Peyer's patch (tissue), 4 donors: ENCODE measurements at places on chromosomes 11 and 22.

DNA sequence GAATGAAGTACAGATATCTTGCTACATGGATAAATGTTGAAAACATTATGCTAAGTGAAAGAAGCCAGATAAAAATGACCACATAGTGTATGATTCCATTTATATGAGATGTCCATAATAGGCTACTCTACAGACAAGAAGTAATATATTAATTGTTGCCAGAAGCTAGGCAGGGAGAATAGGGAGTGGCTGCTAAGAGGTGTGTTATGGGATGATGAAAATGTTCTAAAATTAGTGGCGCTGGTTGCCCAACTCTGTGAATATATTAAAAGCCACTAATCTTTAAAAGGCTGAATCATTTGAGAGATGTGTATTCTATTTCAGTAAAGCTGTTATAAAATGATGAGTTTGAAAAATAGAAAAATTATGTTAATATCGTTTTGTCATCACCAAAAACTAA lies 144.4 kb downstream of the NCAM1 start:
- DNase-seq: no peak

DNA sequence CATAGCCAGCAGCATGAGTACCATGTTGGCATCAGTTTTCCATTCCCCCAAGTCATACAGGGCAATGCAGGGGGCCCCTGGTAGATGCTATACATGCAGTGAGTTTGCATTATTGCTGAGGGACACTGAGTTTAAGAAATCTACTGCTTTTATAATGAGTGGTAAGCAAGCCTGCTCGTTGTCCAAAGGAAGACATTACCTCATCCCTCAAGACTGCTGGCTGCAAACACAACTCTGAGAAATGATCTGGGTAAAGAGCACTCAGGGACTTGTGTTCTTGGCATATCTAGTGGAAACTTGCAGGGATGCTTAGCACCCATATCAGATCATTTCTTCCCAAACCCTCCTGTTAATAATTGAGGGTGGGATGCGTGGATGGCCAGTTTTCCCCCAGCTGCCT lies 77.9 kb downstream of the CWC15 start:
- no peak for DNase-seq

DNA sequence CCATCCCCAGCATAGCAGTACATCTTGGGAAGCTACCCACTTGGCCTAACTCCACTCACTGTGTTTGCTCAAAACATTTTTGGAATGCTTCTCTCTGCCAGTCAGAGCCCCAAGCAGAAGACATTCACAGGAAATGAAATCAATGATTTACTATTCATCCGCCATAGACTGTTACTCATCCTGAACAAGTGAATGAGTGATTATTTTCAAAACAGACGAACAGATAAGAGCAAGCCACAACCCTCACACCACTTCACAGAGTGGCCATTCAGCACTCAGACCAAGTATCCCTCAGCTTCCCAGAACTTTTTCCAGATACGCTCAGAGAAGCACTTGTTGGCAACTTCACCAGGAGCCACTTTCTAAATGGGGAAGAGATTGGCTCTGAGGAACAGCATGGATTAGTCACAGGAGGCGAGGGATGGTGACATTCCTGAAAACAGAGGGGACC lies 13.0 kb upstream of the UBASH3B start:
- no peak for DNase-seq

GRCh38 chr11:62664405-62665074 lies 470 bp downstream of the C11orf98 start:
- no peak for DNase-seq

GRCh38 chr11:17428925-17429324 lies 40.5 kb upstream of the KCNJ11 start:
- no peak for DNase-seq

- no peak for DNase-seq
These were observed 23.6 kb downstream of the NNMT start for GRCh38 chr11:114319716-114320328.

DNA sequence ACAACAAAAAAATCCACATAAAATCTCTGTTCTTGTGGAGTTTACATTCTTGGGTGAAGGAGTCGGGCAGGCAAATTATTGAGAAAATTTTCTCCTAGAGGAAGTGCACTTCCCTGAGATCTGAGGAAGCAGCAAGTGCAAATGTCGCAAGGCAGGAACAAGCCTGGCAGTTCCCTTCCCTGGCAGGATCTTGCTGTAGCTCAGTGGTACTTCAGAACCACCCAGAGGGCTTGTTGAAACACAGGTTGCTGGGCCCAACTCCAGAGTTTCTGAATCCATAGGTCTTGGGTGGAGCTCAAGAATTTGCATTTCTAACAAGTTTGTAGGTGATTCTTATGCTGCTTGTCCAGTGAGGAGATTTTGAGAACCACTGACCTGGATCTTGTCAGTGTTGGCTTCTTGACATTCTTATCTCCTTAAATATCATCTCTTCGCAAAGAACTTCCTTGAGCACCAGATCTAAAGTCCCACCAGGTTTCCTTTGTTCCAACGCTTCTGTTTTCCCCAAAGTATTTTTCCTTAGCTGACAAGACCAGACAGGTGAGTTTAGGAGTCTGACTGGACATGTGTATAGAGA lies 9.6 kb downstream of the QSER1 start:
- DNase-seq: no peak

DNA sequence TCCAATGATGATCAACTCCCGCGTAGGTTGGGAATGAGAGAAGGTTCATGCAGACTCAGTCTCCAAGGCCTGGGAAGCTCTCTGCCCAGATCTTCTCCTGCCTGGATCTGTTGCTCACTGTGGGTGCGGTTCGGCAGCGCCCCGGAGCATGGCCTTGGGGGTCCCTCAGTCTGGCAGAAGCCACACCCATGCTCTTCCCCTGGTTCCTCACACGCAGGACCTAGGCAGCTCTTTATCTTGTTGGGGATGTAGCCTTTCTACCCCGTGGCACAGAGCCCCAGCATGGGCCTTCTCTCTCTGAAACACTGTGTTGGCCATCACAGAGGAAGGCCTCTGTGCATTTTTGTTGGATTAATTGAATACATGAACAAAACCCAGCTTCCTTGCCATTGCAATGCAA lies 1461.6 kb downstream of the BRD1 start:
- DNase-seq: no peak

DNA sequence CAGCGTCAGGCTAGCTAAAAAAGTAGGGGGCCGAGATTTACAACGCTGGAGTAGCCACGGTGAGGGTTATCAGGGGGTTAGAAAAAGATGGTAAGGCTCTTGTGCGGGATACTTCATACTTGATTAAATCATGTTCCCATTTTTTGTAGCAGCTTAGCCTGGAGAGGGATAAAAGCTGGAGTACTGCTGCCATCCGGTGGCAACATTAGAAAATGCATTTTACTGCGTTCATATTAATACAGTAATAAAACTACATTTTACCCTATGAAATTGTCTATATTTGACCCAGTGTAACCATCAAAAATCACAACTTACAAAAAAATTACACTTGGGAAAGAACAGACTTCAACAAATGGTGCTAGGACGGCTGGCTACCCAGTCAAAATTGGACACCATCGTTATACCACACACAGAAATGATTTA lies 17.3 kb downstream of the RPUSD4 start:
- DNase-seq: no peak

- DNase-seq: no peak
These were observed 13.0 kb downstream of the OR52K1 start for GRCh38 chr11:4495487-4495886.

DNA sequence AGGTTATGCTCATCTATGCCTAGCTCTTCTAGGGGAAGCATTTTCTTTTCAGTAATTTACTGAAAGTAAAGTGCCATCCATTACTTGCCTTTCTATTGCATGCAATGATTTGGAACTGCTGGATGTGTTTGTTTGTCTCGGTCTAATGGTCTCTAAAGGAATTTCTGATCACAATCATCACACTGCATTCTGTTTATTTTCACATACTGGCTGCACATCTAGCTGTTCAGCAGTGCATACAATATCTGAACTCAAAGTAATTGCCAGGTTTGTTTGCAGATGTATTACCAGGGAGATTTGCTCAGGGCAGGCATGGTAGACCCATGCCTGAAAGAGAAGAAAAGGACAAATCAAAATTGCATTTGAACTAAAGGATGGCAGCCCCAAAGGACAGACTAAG lies 36.4 kb upstream of the CWF19L2 start:
- DNase-seq: no peak

DNA sequence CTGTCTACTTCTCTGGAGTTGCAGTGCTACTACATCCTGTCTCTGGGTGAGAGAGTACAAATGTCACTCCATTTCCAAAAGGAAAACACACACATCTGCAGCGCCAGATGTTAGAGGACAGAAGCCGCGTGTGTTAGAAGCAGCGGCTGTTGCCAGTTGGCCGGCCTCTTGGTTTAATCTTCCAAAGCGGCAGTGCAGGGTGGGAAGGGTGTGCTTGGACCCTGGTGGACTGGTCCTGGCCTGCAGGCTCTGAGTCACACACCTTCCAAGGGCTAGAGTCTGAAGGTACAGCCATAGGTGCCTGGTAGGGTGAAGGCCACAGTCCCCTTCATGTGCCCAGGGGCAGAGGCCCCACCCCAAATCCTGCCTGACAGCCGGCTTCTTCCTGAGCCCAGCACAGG lies 99.8 kb downstream of the CTTN start:
- no peak for DNase-seq

GRCh38 chr11:64800303-64801157 lies 2.5 kb downstream of the MAP4K2 start:
- no peak for DNase-seq

GRCh38 chr22:26669060-26669481 lies 11.7 kb downstream of the MIAT start:
- no peak for DNase-seq

GRCh38 chr22:28983788-28984441 lies 77.7 kb downstream of the C22orf31 start:
- DNase-seq: no peak

DNA sequence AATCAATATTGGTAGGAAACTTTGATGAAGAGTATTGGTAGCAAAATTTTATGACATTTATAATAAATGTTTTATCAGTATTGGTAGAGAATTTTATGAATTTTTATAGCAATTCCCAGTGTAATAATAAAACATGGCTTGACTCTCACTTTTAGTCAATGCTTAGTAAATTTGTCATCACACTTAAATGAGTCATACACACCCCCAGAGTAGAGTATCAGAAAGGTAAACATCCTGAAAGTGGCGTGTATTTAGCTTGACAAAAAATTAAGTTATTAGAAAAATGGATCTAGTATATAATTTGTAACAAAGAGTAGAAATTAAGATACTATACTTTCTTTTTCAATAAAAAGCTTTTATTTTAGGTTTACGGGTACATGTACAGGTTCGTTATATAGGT lies 2.6 kb downstream of the MS4A3 start:
- DNase-seq: no peak

- peak; percentile 34 for DNase-seq
These were observed 13.0 kb upstream of the MALAT1 start for GRCh38 chr11:65485920-65486219.

DNA sequence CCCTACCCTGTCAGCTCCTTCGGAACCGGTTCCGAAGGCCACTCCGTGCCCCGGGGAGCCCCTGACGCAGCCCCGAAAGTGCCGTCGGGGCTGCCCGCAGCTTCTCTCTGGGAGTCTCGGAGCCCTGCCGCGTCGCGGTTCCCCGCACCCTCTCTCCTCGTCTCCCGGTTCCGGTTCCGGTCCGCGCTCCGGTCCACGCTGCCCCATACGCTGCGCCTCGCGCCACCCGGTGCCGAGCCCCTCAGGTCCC lies 618 bp downstream of the MTA2 start:
- peak; percentile 50 for DNase-seq
